Suppressor macrophage (primary cell): ENCODE measurements at places on chromosomes 2 and 18.

GRCh38 chr2:189836644-189837043 lies 52.4 kb downstream of the PMS1 start:
- no peak for DNase-seq

- DNase-seq, result peak; percentile 78
These were observed 196.8 kb upstream of the CYRIA start for GRCh38 chr2:16862471-16862870.

- DNase-seq, result no peak
These were observed 117.6 kb downstream of the SNTG2 start for GRCh38 chr2:1068241-1068640.

GRCh38 chr2:210752532-210752931 lies 196.1 kb downstream of the CPS1 start:
- no peak for DNase-seq

DNA sequence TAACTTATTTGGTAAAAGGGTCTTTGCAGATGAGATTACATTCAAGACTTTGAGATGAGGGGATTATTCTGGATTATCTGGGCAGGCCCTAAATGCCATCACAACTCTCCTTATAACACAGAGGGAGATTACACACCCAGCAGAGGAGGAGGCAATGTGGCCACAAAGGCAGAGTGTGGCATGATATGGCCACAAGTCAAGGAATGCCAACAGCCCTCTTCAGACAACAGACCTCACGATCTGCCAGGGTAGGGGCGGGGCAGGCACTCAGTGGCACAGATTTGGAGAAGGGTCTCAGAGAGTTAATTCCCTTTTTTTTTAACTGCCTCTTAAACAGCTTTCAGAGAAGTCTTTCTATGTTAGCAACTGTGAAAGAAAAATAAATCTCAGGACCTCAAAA lies 96.9 kb downstream of the CYP26B1 start:
- no peak for DNase-seq

DNA sequence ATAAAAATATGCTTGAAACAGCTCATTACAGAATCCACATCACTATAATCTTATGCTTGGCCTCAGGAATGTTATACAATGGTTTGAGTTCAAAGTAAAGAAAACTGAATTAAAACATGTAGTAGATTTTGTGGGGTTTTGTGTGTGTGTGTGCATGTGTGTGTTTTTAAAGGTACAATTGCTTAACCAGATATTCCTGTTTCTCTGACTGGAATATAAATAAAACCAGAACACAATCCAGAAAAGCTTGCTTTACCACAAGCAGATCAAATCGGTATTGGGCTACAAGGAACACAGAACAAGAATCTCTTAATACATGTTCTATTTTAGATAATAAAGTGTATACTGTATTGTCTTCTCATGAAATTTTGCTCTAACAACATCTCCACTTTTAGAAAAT lies 110.0 kb downstream of the TMEM247 start:
- DNase-seq, result no peak

- DNase-seq, result no peak
These were observed 1.9 kb downstream of the USP37 start for GRCh38 chr2:218566296-218566695.

- DNase-seq, result no peak
These were observed 83.6 kb downstream of the CCDC85A start for GRCh38 chr2:56267415-56267788.

GRCh38 chr18:54263904-54264336 lies 5.4 kb upstream of the POLI start:
- DNase-seq, result no peak

DNA sequence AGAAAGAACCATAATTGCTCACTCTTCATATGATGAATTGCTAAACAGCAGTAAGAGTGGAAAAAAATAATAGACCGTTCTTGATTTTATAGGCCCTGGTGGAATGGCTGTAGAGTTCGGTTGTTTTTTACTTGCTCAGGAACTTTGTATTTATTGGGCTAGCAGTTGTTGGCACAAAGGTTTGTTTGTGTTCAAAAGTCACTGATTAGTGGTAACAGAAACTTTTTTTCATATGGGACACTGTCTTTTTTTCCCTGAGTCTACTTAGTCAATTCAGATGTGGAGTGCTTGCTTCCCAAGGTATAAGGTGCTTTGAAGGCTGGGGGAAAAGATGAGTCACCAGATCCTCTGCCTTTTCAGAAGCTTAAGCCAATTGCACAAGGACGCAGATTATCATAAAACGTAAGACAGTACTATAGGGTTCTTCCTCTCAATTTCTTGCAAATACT lies 25.8 kb downstream of the PHLPP1 start:
- peak; percentile 23 for DNase-seq

GRCh38 chr2:84904717-84905174 lies 710 bp upstream of the TMSB10 start:
- DNase-seq, result peak; percentile 87

- no peak for DNase-seq
These were observed 15.8 kb downstream of the ZNF236 start for GRCh38 chr18:76838182-76838581.

- peak; percentile 12 for DNase-seq
These were observed 100.4 kb upstream of the GPR45 start for GRCh38 chr2:105141099-105141614.

DNA sequence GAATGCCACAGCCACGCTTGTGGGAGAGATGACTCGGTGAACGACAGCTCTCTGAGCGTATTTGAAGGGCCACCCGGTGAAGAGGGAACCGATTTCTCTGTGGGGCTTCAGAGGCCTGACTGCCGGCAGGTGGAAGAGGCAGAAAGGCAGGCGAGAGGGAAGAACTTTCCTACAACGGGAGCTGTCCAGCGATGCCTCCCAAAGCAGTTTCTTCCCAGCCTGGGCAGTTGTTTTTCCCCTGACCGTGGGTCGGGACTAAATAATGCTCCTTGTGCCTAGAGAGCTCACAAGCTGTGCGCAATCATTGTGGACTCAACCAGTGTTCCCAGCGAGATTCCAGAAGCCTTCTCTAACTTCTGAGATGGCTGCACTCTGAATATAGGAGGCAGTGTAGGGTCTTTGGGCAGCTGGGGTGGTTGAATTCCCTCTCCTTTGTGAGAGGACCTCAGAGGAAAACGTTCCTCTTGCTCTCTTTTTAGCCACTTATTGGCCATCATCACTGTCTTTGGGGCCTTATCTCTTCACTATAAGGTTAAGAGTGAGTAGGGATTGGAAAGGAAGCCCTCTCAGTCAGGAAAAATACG lies 710 bp downstream of the SEC11C start:
- DNase-seq, result peak; percentile 50

- no peak for DNase-seq
These were observed 62.6 kb downstream of the ITGB6 start for GRCh38 chr2:160137464-160137863.

- DNase-seq, result no peak
These were observed 157.2 kb upstream of the TMEM200C start for GRCh38 chr18:6052449-6052913.

GRCh38 chr18:49185623-49186022 lies 234.9 kb upstream of the SMAD7 start:
- DNase-seq, result no peak

GRCh38 chr2:130183512-130184373 lies 1.7 kb downstream of the MZT2B start:
- no peak for DNase-seq

DNA sequence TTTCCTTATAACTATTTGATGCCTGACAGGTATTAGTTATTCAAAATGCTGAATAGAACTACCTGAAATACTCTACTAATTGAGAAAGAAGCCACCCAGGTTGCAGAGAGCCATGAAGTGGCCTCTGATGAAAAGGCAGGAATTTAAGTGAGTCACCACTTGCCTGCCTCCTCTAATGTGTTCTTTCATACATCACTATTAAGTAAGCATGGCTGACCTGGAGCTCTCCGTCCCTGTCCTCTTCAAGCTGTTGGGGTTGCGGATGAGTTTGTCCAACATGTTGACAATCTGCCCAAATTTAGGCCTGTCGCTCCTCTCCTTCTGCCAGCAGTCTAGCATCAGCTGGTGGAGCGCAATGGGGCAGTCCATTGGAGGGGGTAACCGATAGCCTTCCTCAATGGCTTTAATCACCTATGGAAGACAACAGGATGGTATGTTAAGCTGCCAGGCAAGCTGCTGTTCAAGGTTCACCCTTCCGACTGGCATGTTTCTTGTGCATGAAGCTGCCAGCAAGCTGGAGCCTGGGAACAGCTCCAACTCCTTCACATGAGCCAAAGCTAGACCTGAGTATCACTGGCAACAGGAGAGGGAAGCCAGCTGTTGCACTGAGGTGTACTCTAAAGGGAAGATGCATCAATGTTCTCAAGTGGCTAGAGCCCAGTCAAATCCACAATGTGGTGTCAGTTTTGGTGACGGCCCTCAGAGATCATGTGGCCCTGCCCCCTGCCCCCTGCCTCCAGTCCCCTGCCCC lies 142.2 kb downstream of the EPHA4 start:
- DNase-seq, result no peak

- no peak for DNase-seq
These were observed 95.2 kb downstream of the NAB1 start for GRCh38 chr2:190744041-190744440.

GRCh38 chr2:240913810-240914644 lies 7.9 kb downstream of the CROCC2 start:
- peak; percentile 66 for DNase-seq

DNA sequence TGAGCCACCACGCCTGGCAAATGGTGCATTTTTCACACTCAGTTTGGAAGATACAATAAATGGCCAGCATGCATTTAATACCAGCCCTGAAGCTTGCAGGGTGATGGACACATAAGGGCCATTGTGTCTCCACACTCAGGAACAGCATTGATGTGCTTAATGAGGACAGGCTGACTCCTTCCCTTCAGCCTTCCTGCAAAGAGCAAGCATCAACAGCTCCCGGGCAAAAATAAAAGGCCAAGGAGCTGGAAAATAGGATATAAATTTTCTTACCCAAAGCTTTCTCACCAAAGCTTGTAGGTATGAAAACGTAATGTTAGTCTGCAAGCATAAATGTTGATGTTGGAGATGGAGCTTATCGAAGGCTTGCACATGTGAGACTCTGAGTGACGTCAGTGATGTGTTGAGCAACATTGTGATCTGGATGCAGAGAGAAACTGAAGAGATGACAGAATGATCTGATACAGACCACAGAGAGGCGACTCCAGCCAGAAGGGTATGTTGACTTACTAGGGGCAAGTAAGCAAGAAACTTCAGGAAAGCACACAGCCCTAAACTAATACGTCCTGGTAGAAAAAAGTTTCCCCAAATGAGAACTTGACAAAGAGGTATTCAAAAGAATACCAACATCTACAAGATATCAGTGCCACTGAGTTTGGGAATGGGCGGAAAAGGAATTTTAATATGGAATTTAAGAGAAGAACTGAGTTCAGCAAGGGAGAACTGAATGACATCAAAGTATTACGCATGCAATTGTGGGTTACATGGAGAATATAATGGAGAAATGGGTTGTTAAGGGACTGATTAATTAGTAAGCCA lies 256.5 kb downstream of the TGIF1 start:
- DNase-seq, result peak; percentile 69

DNA sequence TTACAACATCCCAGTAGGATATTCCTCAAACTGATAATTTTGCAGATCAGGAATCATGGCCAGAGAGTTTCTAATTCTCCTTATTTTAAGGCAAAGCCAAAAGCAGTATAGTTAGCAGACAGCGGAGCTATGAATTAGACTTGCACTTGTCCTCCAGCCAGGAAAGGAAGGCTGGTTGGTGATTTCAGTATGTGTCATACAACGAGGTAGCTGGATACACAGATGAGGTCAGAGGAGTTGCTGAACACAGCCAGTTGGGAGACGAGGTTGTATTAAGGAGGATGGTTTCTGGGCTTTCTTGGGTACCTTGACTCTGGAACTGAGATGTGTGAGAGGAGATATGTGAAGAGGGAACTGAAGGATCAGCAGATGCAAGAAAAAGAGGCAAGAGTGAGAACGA lies 185.2 kb downstream of the SOX11 start:
- DNase-seq, result no peak

GRCh38 chr2:238069021-238069709 lies 8.4 kb downstream of the SCLY start:
- no peak for DNase-seq

- no peak for DNase-seq
These were observed 30.5 kb downstream of the LTBP1 start for GRCh38 chr2:32977228-32977758.

DNA sequence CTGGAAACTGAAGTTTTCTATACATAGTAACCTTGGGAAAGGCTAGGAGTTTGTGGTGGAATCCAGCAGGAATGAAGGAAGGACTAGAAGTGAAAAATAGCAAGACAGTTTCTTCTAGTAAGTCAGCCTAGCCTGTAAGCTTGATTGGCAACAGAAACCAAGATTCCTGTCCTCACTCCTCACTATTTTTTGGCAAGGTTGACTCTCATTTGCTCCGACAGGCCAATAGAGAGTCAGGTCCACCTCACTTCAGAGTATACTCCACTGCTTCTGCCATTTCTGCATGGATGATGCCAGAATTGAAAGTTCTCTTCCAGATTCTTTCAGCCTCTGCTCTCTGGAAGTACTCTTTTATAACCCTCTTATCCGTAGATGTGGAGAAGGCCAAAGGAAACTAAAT lies 352.4 kb downstream of the ZNF516 start:
- no peak for DNase-seq

GRCh38 chr2:127356531-127356930 lies 31.2 kb downstream of the MAP3K2 start:
- no peak for DNase-seq

GRCh38 chr18:28884304-28884703 lies 707.4 kb upstream of the CDH2 start:
- no peak for DNase-seq

- DNase-seq, result no peak
These were observed 60.0 kb downstream of the DGKD start for GRCh38 chr2:233414273-233414654.

- no peak for DNase-seq
These were observed 585.0 kb downstream of the BCL11A start for GRCh38 chr2:59968441-59968840.

- DNase-seq, result no peak
These were observed 17.8 kb upstream of the KLHL30 start for GRCh38 chr2:238120463-238121298.

DNA sequence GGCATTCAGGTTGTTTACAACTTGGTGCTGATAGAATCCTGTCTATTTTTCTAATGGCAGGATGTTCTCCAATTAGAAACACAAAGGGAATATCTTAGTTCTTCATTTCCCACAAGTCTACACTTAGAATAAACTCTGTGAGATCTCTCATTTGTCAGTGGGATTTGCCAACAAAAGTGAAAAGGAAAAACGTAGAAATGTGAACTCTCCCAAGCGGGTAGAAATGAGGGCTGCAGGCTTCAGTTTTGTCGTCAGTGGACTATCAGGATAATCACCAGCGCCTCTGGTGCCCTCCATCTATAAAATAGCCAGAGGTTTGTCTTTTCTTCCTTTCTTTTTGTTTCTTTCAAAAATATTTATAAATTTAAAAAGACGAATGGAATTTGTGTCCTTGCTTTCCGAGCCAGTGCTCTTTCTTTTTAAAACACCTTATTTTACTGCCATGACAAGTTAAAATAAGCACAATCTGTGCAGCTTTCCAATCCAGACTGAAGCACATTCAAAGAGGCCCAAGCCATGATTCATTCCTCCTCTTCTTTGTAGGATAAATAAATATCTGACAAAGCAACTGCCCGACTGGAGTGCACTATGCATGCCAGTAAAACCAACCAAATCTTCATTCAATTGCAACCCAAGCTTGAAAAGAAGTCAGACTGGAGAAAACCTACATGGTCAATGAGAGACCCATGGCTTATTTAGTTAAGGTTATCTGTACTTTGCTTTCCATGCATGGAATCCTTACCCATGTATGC lies 185.8 kb downstream of the ANKRD44 start:
- no peak for DNase-seq
